ENCODE measurements at places on chromosomes 1 and 21.

DNA sequence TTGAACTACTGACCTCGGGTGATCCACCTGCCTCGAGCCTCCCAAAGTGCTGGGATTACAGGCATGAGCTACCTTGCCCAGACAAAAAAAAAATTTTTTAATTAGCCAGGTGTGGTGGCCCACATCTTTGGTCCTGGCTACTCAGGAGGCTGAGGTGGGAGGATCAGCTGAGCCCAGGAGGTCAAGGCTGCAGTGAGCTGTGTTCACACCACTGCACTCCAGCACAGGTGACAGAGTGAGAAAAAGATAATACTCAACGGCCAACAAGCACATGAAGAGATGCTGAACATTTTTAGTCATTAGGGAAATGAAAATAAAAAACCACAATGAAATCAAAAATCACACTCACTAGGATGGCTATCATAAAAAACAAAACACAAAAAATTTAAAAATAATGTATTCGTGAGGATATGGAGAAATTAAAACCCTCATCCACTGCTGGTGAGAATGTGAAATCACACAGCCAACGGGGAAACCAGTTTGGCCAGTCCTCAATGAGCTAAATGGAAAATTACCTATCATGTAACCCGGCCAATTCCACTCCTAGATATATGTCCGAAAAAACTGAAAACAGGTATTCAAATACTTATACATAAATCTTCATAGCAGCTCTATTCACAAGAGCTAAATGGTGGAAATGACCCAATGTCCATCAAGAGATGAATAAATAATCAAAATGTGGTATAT, 41.2 kb downstream of the ENAH start:
- no peak for DNase-seq

- no peak for DNase-seq
Observed at GRCh38 chr1:51553911-51554310, 34.8 kb upstream of the EPS15 start.

DNA sequence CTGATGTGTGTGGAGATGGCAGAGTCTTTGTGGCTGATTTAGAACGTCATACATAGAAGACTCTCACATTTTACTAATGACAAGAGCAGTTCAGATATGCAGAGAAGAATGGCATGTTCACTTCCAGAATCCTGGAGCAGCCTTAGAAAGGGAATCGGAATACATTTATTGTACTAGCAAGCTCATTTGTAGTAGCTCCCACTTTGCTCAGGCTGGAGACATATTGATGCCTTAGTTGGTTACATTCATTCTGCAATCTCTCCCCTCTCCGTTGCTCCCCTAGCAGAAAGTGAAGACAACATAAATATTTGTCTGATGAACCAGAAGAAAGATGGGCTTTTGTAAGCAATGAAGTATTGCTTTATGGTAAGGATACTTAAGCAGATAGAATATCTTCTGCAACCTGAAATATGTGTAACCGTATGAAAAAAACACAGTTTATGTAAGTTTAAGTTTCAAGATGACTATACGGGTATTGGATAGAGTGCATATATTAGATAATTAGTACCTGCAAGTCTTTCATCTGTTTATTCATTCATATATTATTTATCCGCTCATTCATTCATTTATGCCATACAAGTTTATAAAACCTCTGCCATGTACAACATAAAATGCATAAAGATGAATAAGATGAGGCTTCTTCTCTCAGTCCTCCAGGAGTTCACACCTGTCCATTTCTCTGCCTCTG, 135.7 kb downstream of the CNIH3 start:
- no peak for DNase-seq

DNA sequence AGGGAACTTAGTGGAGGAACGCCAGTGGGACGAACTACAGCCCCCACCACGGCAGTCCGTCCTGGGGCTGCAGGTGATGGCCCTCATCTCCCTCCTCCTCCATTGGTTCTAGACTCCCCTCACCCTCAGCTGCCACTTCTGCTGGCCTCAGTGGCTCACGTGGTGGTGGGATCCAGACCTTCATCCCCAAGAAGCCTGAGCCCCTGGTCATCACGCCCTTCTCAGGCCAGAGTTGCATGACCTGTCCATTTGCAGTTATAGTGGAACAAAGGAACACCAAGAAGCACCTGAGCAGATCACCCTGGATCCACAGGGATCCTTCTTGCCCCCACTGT, 13.0 kb upstream of the FAM110D start:
- DNase-seq = no peak

DNA sequence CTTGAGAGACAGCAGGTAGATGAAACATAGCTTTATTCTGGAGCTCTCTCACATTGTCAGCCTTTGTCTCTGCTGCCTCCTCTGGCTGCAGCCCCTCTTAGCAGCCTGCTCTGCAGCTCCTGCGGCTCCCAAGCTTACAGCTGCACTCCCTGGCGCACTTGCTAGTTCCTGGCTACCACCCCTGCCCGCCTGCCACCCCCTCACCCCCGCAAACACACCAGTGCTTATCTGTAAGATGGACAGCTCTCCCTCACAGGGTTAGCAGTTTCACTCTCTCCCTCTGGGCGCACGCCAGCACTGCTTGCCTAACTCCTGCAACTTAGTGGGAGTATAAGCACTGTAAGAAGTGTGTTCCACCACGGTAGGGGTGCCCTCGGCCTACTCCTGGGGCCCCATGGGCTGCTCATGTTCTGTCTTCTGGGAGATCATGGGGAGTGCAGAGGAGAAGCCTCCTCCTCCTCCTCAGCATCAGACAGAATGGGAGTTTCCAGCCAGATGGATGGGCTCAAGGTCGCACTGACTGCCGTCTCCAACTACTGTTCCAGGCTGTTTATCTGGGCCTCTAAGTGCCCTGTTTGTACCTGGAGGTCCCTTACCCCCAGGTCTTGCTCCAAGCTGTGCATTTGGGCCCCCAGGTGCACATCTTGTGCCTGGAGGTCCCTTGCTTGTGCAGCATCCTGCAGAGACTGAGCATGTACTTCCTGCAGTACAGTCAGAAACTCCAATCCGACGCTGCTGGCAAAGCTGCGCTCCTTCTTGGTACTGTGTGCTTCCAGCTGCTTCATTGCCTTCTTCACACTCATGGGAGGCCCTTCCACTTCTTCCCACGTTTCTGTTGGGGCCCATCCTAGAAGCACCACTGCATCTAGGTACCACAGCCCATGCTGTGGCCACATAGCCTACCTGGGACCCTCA, 1388.1 kb downstream of the AMY1C start:
- DNase-seq = no peak

DNA sequence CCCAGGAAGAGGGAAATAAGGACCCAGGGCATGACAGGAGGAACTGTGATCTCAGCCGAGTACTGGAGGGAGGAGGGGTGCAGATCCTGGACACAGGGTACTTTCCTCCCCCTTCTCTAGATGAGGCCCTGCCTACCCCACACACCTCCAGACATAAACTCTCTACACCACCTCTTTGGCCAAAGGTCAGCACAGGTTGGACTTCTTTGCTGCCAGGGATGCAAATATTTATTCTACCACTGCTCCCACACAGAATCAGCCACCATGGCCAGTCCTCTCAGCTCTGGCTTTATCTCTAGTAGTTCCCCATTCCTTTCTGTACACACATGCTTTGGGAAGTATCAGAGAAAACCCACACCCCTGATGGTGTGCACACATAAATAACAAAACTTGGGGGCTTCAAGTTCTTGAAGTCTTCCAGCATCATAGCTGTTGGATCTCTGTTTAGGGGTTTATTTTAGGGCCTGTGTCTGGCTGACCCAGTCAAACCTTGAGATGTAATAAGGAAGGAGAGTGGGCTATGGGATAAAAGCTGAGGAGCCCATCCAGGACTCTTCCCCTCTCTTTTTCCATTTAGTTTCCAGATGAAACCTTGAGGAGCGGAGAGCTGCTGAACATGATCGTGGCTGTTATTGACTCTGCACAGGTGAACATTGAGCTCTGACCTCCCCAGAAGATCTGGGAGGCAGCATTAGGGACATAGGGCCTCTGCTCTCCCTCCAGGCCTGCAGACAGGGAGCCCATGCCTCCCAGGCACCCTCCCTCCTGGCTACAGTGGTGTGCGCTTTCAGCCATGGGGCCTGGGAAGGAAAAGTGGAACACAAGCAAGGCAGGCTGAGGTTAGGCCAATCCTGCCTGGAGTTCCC, 6.7 kb upstream of the SLC27A3 start:
- DNase-seq = no peak

GRCh38 chr1:11568687-11569086, 85.5 kb downstream of the FBXO2 start:
- DNase-seq = no peak

DNA sequence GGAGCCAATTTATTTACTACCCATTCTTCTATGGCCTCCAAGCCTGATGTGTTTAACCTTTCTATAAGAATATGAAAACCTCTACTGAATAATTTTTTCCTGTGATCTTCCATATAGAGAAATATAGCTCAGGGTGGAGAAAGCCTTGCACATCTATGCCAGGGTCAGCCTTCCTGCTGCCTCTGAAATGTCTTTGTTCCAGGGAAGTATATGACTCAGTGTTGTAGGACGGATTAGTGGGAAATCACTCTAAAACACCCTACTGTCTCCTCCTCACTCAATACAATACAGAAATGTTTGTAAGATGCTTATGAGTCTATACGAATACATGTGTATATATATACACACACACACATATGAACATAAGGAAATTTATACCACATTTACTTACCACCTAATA, 1044.9 kb downstream of the BRINP3 start:
- DNase-seq = no peak

GRCh38 chr1:9787702-9788101, 36.1 kb downstream of the CLSTN1 start:
- DNase-seq = peak; percentile 73

DNA sequence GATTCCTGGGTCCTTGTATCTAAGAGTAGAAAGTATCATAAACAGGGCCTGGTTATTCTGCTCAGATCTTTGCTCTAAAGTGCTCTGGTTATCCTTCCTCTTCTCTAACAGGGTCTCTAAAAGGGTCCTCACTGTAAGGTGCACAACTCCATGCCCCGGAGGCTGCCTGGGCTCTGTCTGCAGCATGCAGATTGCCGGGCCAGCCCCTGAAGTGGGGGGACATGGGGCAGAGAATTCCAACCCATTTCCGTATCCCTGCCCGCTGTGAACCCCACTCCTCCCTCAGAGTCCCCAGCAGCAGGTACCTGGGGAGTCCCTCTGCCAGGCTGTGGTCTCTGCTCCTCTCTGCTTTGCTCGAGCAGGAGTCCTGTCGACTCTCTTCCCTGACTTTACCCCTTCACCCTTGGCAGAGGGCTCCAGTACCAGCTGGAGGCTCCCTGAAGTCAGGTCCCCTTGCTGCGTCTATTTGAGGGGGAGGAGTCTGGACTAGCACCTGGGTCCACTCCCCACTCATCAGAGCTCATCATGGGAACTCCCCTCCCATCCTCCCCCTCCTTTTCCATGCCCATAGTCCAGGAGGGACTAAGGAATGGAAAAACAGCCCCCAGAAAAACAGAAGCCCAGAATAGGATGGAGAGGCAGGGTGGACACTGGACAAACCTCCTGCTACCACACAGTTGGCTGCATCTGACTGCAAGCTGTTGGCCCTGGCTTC, 12.1 kb downstream of the BLACAT1 start:
- DNase-seq = no peak

GRCh38 chr1:5945445-5945844, 46.8 kb downstream of the NPHP4 start:
- peak; percentile 9 for DNase-seq

GRCh38 chr21:45542242-45542666, at the start of gene SLC19A1:
SLC19A1 (minus strand) TSS chr21:45542440; CDS start chr21:45537959, 4,481 bp downstream.
- peak; percentile 91 for DNase-seq

DNA sequence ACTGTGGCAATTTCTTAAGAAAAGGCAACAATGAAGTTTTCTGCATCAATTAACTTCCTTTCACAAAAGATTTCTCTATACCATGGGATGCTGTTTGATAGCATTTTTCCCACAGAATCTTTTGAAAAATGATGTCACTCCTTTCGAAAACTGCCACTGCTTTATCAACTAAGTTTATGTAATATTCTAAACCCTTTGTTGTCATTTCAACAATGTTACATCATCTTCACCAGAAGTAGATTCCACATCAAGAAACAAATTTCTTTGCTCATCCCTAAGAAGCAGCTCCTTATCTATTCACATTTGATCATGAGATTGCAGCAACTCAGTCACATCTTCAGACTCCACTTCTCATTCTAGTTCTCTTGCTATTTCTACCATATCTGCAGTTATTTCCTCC, 116.1 kb upstream of the KCND3 start:
- DNase-seq = no peak

DNA sequence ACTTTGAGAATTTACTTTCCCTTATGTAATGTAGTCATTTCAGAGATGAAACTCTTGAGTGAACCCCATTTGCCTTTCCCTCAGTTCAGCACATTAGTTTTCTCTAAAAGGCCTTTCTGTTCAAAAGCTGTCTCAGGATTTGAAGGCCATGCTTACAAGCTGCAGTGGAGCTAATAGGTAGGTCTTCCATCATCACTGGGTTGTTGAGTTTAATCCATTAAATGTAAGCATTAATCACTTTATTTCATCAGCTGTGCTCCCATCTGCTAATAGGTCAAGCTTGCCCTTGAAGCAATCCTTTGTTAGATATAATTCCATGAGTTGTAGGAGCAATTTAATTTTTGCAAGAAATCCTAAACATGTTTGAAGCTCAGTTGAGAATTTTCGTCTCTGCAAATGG, 422.2 kb upstream of the ZP4 start:
- no peak for DNase-seq

DNA sequence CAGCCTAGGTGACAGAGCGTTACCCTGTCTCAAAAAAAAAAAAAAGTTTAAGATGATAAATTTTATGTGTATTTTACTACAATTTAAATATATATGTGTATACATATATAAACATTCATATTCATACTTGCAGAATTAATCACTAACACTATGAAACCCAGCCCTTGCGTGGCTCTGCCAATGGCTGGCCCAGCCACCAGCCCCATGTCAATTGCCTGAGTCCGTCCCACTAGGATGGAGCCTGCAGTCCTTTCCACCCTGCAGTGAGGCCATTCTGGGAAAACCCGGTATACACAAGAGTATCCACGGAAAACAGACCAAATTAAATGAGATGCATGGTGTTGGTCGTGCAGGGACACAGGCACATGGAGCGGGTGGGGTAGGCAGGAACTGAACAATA, 49.7 kb downstream of the TCP10L start:
- DNase-seq = no peak

GRCh38 chr21:17597680-17598079, 15.0 kb downstream of the BTG3 start:
- no peak for DNase-seq

DNA sequence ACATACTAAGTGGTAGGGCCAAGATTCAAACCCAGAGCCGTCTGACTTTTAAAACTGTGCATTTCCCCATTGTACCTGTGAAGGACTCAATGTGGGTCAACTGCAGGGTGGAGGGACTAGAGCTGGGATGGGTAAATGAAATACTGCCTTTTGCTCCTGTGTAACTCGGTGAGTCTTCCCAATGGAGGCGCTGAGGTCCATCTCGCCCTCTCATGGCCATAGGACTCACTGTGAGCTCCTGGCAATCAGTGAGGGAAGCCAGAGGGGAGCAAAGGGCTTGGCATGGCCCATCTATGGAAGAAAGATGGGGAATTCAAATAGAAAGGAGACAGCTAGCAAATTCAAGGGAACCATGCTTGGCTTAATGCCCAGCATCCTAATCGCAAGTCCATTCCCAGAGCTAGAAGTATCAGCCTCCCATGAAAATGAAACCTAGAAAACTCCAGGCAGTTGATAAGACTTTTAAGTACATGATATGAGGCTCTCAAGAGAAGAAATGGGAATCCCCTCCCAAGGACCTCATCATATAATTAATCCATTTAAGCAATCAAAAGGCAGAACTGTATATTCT, 25.4 kb upstream of the CGN start:
- no peak for DNase-seq
